ENCODE measurements at places on chromosomes 13 and 19.

DNA sequence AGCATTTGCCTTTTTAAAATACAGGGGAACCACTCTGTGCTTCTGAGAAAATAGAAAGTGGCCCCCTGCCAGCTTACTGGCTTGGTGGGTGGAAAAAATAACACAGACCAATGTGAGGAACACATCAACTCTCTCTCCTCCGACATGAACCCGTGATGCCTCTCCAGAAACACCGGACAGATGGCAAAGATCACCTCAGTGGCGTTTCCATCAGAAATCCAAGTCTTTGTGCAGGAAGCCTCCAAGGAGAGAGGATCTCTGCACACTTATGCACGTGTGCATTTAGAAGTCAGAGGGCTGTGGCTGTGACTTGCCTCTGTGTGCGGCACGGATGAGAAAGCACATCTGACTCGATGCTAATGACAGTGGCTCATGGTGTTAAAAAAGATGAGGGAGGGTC is 112.3 kb upstream of the KLF12 start:
- DNase-seq, result no peak

- DNase-seq, result no peak
Observed at GRCh38 chr19:5352229-5352763, 11.7 kb upstream of the PTPRS start.

DNA sequence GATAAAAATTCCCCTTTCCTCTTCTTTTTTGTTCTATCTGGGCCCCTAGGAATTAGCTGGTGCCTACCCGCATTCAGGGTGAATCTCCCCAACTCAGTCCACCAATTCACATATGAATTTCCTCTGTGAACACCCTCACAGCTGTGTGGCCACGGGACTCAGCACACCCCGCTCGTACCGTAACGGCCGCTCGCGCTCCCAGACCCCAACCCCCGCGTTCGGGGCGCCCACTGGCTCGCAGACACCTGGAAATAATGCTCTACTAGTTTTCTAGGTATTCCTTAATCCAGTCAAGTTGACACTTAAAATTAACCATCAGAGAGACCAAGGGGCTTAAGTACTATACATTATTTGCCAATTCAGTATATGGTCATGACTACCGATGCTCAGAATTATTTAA is 1702.1 kb upstream of the PCDH20 start:
- no peak for DNase-seq

GRCh38 chr13:66915596-66916185 is 314.4 kb downstream of the PCDH9 start:
- DNase-seq, result no peak

DNA sequence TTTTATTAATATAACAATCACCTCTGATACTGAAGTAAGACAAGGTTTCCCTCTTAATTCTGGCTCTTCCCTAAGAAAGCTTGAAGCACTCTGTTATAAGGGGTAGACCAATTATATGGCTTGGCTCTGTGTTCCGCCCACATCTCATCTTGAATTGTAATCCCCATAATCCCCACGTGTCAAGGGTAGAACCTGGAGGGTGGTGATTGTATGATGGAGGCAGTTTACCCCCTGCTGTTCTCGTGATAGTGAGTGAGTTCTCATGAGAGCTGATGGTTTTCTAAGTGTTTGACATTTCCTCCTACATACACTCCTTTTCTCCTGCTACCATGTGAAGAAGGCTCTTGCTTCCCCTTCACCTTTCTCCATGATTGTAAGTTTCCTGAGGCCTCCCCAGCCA is 363.8 kb upstream of the PCDH20 start:
- DNase-seq, result no peak

DNA sequence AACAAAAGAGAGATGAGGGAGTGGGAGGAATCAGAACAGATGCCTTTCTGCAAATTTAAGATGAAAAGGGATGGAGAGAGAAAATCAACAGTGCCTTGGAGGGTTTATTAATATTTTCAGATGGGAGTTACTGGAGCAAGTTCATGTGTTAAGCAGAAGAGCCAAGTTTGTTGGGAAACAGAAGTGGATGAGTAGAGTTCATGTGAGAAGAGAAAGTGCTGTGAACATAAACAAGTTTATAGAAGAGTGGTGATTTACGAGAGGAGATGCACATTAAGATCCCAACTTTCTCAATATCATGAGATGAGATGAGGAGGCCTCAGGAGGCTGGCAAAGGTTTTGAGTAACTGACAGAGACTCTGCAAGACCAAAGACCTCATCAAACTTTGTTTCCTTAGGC is 274.1 kb upstream of the HTR2A start:
- DNase-seq, result no peak

- peak; percentile 36 for DNase-seq
Observed at GRCh38 chr19:5627395-5627904, 4.6 kb downstream of the SAFB start.

GRCh38 chr13:107590556-107590955 is 624.8 kb downstream of the LIG4 start:
- no peak for DNase-seq

- no peak for DNase-seq
Observed at GRCh38 chr19:28880735-28881401, 332.1 kb downstream of the UQCRFS1 start.

DNA sequence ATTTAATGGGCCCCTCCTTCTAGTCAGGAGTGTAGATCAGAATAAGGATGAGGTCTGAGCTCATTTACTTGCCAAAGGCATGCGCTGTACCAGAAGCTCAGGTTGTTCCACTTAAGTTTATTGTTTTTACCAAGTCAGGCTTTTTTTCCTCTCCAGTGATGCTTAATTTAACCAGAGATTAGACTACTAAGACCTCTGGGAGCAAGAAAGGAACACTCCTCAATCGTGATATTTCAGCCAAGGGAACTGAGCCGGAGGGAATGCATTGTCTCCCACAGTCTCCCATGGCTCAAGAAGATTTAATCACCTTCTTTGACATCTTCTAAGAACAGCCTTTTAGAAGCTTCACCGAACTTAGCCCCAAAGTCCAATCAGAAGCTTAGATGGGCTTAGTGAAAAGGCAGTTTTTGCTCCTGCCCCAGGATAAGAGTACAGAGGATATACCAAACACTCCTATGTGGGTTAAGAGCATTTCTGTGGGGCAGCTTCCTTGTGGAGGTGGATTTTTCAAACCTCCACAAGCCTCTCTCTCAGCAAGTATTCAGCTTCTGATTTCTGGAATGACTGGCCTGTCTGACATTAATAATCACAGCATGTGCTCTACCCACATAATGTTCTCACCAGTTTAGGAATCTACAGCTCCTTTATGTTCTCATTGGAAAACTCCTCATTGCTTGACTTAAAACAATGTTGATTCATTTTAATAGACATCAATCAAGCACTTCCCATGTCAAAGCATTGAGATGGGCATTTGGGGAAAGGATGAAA is 322.7 kb downstream of the SUCLA2 start:
- DNase-seq, result no peak

DNA sequence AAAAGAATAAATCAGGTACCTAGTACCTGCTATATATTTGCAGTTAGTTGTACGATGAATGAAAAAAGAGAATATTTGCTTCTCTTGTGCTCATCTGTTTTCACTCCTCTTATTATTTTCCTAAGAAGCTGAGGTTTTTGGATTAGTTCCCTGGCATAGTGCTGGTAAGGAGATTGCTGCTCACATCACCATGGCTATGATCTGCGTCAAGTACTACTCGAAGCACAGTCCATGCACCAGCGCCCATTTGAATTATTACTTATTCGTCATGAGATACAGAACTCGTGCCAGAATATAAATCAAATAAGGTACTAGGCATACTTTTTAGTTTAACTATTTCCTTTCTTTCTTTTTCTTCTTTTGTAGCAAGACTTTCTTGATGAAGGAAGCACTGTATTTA is 7.1 kb downstream of the SERTM1 start:
- DNase-seq, result no peak

GRCh38 chr13:20713751-20714150 is 10.3 kb downstream of the IL17D start:
- no peak for DNase-seq

- DNase-seq, result peak; percentile 84
Observed at GRCh38 chr19:11422163-11423065, 3.3 kb upstream of the RGL3 start.

GRCh38 chr13:41455725-41456419 is 1.5 kb upstream of the RGCC start:
- no peak for DNase-seq

- no peak for DNase-seq
Observed at GRCh38 chr19:16223746-16224145, 26.0 kb downstream of the AP1M1 start.

GRCh38 chr13:49110122-49110912 is 109.8 kb upstream of the MLNR start:
- peak; percentile 83 for DNase-seq

DNA sequence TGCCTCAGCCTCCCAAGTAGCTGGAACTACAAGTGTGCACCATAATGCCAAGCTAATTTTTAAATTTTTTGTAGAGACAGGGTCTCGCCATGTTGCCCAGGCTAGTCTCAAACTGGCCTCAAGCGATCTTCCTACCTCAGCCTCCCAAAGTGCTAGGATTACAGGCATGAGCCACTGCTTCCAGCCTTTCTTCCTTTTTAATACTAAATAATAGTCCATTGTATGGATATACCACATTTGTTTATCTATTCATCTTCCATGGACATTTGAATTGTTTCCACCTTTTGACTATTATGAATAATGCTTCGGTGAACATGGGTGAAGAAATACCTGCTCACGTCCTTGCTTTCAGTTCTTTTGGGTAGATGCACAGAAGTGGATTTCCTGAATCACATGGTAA is 24.4 kb downstream of the GARRE1 start:
- no peak for DNase-seq

- DNase-seq, result no peak
Observed at GRCh38 chr13:46183018-46183946, 1.3 kb upstream of the LCP1 start.

DNA sequence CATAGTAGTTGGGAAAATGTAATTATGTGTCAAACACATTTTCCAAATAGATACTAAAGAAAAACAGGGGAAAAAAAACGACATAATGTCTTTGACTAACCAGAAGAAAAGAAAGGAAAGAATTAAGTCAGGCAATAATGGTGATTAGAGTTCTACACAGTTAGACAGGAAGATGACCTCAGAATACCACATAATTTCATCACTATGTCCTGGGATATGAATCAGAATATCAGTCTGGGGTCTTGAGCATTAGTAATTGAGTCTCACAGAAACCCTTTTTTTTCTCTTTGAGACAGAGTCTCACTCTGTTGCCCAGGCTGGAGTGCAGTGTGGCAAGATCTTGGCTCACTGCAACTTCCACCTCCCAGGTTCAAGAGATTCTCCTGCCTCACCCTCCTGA is 503.4 kb downstream of the SLITRK1 start:
- no peak for DNase-seq

- DNase-seq, result no peak
Observed at GRCh38 chr19:8811315-8812172, 20.6 kb downstream of the ZNF558 start.

GRCh38 chr13:52779103-52779502 is 39.5 kb upstream of the CNMD start:
- DNase-seq, result no peak

GRCh38 chr13:37473035-37473434 is 125.5 kb downstream of the POSTN start:
- DNase-seq, result no peak

DNA sequence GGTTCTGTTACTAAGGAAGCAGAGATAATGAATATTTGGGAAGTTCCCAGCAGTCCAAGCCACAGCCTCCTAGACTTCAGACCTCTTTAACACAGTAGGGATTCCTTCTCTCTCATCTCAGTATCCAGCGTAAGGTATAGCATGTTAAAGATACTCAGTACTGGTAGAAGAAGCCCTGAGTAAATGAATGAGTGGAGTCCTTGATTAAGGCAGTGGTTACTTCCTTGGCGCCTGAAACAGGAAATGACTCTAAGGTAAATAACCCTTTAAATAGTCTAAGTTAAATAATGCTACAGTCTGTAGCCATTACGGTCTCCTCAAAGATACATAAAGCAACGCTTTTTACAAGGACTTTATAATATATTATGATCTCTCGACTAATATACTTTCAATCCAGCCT is 650.8 kb upstream of the MIR17HG start:
- no peak for DNase-seq

- DNase-seq, result no peak
Observed at GRCh38 chr19:10305139-10305806, 4.3 kb downstream of the ZGLP1 start.

DNA sequence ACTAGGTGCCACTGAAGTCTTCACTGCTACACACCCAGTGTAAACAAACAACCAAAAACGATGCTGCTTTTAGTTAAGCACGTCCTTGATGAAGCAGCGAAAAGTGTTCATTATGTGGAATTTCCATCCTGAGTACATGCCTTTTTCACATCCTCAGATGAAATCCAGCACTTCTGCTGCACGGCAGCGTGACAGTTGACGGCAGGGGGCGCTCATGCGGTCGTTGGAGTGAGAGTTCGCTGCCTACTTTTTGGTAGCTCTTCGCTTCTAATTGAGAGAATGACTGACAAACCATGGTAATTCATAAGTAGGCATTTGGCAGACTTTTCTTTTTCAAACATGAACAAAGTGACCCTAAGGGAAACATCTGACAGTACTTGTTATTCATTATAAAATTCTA is 1124.9 kb downstream of the EFNB2 start:
- DNase-seq, result peak; percentile 35

GRCh38 chr13:26719356-26719945 is 41.1 kb downstream of the GPR12 start:
- DNase-seq, result no peak

GRCh38 chr13:42137856-42138537 is 89.5 kb downstream of the DGKH start:
- no peak for DNase-seq

- no peak for DNase-seq
Observed at GRCh38 chr13:105247830-105248229, 1287.6 kb downstream of the EFNB2 start.

- DNase-seq, result no peak
Observed at GRCh38 chr13:80754441-80754840, 413.5 kb upstream of the SPRY2 start.

- no peak for DNase-seq
Observed at GRCh38 chr13:91145571-91146205, 201.8 kb upstream of the MIR17HG start.

GRCh38 chr19:41324921-41325639 is 15.1 kb downstream of the CCDC97 start:
- no peak for DNase-seq

DNA sequence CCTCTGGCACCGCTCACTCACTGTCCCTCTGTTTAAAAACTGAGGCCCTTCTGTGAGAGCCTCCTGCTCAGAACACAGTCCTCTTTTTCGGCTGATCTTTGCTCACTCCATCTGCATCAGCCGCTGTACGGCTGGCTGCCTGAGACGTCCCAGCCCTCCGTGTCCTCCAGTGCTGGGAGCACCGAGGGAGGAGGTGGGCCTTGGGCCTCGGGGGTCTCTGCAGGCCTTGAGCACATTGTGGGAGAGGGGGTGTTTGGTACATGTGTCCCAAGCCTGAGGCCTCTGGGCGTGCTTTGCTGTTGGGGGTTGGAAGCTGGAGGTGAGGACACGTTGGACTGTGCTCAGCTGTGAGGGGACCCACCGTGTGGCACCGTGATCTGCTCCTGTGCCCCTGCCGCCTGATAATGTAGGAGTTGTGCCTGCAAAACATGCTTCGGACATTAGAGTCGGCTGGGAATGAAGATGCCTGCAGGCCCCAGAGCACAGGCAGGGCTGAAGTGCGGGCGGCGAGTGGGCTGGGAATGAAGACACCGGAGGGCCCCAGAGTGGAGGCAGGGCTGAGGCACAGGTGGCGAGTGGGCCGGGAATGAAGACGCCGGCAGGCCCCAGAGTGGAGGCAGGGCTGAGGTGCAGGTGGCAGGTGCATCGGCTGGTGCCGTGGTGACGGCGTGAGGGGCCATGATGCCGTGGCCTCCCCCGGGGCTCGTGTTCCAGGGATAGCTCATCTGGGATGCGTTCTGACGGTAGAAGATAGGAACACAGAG is 30.6 kb downstream of the MCF2L start:
- no peak for DNase-seq

- peak; percentile 63 for DNase-seq
Observed at GRCh38 chr19:17052439-17052838, 22.8 kb downstream of the HAUS8 start.

Data from activated naive CD4-positive, alpha-beta T cell treated with anti-CD3 and anti-CD28 coated beads, Interleukin-2, amount 10 ng/mL, durations not matched to agents 7 days and 5 days (primary cell).